Immature natural killer cell (primary cell): ENCODE measurements at places on chromosomes 12 and 14. TPM values are rescaled to one million over a fixed set of nuclear protein-coding genes. Genes with fewer than 3 reads are reported as not detected.

- DNase-seq: no peak
Observed at GRCh38 chr12:122989225-122989839, 8.9 kb downstream of the ARL6IP4 start.

- DNase-seq: no peak
Observed at GRCh38 chr12:90020436-90020835, 311.8 kb upstream of the ATP2B1 start.

DNA sequence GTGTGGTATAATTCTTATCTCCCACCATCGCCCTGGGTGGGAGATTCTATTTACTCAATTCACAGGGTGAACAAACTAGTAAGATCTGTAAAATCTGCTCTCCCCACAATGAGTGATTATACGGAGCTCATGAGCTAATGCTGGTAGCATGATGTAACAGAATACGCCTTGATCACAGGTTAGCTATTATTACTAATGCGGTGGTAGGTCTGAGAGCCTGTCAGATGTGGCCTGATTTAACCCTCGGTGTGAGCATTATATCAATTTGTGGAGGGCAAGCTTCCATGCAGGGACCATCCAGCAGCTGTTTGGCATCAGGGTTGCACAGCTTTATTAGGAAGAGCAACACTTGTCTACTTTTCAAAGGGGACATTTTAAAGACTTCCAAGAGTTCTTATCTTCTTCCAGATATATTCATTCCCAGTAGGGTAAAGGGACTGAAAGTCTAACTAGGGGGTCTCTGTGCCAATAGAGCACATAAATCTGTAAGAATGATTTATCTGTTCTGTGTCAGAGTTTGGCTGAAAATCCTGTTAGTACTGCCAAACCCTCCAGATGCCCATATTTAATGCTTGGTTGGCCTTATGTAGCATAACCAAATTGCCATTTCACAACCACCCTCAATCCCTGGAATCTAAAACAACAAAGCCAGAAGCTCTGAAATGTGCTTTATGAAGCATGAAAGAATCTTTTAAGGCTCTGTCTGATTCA, 18.7 kb downstream of the TSHR start:
- DNase-seq: no peak

DNA sequence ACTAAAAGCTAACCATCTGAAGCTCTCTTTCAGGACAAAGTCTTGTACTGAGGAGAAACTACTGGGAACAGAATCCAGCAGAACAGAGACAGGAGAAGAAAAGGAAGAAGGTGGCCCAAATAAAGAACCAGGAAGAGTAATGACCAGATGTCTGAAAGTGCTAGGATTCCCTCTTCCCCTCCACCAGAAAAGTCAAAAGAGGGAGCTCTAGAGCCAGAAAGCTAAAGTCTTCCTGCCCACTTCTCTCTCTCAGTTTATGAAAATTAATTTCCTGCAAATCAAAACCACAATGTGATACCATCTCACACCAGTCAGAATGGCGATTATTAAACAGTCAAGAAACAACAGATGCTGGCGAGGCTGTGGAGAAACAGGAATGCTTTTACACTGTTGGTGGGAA, 47.2 kb downstream of the SPPL3 start:
- DNase-seq: no peak

- no peak for DNase-seq
Observed at GRCh38 chr14:47389535-47389934, 285.9 kb downstream of the MDGA2 start.

- no peak for DNase-seq
Observed at GRCh38 chr14:33768458-33768830, 182.4 kb downstream of the EGLN3 start.

DNA sequence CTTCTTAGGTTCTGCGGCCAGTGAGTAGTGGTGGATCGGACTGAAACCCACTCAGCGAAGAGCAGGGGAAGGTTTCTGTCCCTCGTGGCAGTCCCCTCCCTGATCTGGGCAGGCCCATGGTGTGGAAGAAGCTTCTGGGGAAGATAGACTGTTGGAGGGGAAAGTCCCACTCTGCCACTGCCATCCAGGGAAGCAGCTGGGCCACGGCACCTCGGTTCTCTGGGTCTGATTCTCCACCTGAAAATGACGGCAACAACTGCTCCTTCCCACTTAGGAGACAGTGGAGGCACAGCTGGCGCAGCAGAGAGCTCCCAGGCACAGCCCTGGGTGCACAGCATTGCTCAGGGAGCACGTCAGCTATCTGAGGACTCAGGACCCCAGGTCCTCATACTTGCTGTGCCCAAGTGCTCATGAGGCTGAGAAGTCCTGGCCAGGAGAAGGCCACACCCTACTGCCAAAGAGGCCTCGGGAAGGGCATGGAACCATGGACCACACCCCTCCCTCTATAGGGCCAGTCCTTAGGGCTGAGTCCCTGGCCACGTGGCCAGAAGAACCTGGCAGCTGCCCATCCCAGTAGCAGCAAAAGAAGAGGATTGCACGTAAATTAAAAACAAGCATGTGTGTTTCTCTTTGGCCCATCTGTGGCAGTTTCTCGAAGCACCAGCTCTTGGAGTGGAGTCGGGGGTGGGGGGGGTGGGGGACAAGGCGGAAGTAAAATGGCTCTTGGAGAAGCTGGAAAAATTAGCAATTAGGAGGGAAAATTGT, 85.3 kb upstream of the BCL11B start:
- DNase-seq: no peak

DNA sequence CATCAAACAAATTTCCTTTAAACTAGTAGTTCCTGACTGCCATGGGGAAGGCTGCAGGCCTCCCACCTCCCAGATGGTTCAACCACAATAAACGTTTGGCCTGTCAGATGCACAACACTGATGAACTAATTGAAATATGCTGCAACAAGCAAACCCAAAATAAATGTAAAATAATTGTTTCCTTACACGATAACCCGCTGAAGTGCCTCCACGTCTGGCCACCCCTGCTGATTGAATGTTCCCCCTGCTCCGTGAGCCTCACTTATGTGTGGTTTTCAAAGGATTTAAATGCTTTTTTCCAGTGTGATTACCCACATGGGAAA, 8.4 kb downstream of the PITPNM2 start:
- DNase-seq: no peak

DNA sequence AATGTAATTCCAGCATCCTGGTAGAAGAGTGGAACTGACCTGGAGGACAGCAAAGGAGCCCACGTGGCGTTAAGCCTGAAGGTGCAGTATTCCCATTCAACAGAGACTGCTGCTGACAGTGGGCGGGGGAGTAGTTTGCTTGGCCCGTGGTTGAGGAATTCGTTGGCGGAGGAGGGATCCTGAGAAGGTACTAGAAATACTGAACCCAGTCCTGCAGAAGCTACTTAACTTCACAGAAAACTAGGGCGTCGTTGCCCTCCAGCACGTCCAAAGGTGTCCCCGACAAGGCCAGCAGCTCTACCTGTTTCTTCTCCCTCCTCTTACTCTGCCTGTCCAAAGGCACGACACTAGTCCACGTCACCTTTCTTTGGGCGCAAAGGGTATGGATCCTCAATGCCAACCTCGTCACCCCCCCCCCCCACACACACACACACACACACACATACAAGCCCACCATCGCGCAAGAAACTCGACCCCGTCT, 303 bp downstream of the PUS7L start:
- no peak for DNase-seq

- DNase-seq: no peak
Observed at GRCh38 chr14:51620056-51620455, 31.7 kb upstream of the FRMD6 start.

- no peak for DNase-seq
Observed at GRCh38 chr12:104603545-104603973, 146.8 kb downstream of the CHST11 start.

GRCh38 chr12:124994437-124994975, 1.1 kb downstream of the BRI3BP start:
- no peak for DNase-seq

Gene TROAP
- 4.1 TPM for polyA plus RNA-seq

Gene GPHB5
- not detected for polyA plus RNA-seq

Gene RPL10L
- not detected for polyA plus RNA-seq

Gene PRH2
- not detected for polyA plus RNA-seq

Gene ELK3
- polyA plus RNA-seq: 21.7 TPM
